Type B pancreatic cell (in vitro differentiated cells): ENCODE measurements at places on chromosomes 6 and 20. TPM values are rescaled to one million over a fixed set of nuclear protein-coding genes. Genes with fewer than 3 reads are reported as not detected.

- DNase-seq, result no peak
- no peak overlapping the region for H3K4me3 ChIP-seq
- H3K27ac ChIP-seq, result no peak overlapping the region
- H3K4me1 ChIP-seq, result no peaks in the 10 kb centered on the region
- H3K27me3 ChIP-seq, result no peaks in the 10 kb centered on the region
These were observed 61.2 kb downstream of the C6orf52 start for GRCh38 chr6:10633216-10633615.

GRCh38 chr20:46992640-46993035, 98.0 kb downstream of the EYA2 start:
- H3K36me3 ChIP-seq, result no peaks in the 10 kb centered on the region
- peaks cover 8% of the 10 kb centered on the region for H3K27me3 ChIP-seq
- H3K4me1 ChIP-seq, result peaks cover 23% of the 10 kb centered on the region
- H3K27ac ChIP-seq, result no peak overlapping the region

DNA sequence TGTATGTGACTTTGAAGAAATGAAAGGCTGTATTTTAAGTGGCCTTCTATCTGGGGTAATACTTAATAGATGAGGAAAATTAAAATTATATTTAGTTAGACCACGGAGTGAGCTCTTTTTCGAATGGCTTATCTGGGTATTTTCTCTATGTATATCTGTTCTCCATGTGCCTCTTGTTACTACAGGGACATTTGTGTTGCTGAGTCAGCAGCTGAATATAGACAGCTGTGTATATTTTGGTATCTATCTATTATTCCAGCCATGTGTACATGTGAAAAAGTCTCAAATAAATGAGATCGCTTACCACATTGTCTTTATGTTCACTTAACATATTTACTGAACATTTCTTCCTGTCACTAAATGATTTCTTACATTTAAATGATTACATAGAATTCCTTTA, 57.2 kb downstream of the TMEM200A start:
- DNase-seq, result no peak
- peaks cover 4% of the 10 kb centered on the region for H3K36me3 ChIP-seq
- H3K27ac ChIP-seq, result no peak overlapping the region
- no peaks in the 10 kb centered on the region for H3K27me3 ChIP-seq
- no peak overlapping the region for H3K4me3 ChIP-seq

- peaks cover 3% of the 10 kb centered on the region for H3K27me3 ChIP-seq
- H3K4me3 ChIP-seq, result no peak overlapping the region
- H3K27ac ChIP-seq, result no peak overlapping the region
These were observed 69.8 kb downstream of the BTBD3 start for GRCh38 chr20:11987526-11987925.

Gene WFDC8
- total RNA-seq, result not detected in 2 replicates

Gene OR2B2
- not detected in 2 replicates for total RNA-seq

Gene REPS1
- total RNA-seq, result 57.0 and 95.8 TPM in 2 replicates

Gene DCDC2
- total RNA-seq, result 5.5 and 8.7 TPM in 2 replicates

Gene SLC16A10
- 16.9 and 25.6 TPM in 2 replicates for total RNA-seq

Gene TRIM10
- total RNA-seq, result 0.17 TPM in 1 of 2 replicates, not detected in the other

Gene PRPH2
- not detected in 2 replicates for total RNA-seq

Gene TMEM217
- total RNA-seq, result 1.1 and 1.3 TPM in 2 replicates
